ENCODE measurements at places on chromosomes 3 and 15. TPM values are rescaled to one million over a fixed set of nuclear protein-coding genes. Genes with fewer than 3 reads are reported as not detected.

ADCY5 gene
- total RNA-seq = 107 TPM

GRCh38 chr3:122810734-122811133 lies 15.9 kb downstream of the SLC49A4 start:
- no peak for DNase-seq

PDIA5 gene
- 17.4 TPM for total RNA-seq

TLR9 gene
- total RNA-seq = 0.19 TPM

DNA sequence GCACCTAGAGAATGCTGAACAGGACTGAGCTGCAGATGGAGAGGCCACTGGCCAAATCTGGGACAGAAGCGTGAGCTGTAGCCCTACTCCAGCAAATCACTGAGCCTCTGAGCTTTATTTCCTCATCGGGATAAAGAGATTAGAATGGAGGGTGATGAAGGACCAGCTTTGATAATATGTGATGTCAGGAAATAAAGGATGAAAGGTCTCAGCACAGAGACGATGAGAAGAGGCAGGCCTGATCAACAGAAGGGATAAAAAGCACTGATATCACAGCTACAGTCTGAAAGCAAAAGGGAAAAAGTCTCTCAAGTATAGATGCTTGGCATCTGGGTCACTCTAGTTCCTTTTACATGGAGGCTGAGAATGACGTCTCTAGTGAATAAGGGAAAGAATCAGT lies 70.0 kb downstream of the DHX30 start:
- no peak for DNase-seq

LRTM1 gene
- not detected for total RNA-seq

MLH1 gene
- 25.0 TPM for total RNA-seq

- no peak for DNase-seq
Observed at GRCh38 chr15:65054333-65055200, 9.4 kb downstream of the SLC51B start.

DNA sequence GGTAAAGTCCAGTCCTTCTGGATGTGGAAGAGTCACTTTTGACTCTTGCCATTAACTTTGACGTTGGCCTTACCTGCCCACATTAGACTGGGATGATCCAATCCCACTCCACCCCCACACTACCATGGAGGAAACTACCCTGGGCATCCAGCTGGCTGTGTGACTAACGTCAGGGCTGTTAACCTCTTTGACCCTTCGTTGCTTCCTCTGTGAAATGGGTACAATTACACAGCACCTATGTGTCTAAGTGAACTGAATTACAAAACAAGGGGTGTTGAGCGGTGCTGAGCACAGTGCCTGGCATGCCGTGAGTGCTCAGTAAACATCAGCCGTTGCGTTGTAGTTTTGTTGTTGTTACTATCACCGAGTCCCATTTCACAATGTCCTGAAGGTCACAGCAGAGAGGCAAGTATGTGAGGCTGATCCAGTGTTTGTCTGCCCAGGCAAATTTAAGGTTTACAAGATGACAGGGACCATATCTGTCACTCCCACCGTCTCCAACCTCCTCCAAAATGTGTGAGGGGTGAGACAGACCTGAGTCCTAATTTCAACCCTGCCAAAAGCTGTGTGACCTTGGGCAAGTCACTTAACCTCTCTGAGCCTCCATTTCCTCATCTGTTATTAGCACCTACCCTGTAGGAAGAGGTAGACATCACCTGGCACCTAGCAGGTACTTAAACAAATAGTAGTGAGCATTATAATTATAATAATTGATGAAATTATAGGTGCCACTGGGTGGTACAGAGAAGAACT lies 20.9 kb downstream of the WNT7A start:
- DNase-seq = no peak

DNA sequence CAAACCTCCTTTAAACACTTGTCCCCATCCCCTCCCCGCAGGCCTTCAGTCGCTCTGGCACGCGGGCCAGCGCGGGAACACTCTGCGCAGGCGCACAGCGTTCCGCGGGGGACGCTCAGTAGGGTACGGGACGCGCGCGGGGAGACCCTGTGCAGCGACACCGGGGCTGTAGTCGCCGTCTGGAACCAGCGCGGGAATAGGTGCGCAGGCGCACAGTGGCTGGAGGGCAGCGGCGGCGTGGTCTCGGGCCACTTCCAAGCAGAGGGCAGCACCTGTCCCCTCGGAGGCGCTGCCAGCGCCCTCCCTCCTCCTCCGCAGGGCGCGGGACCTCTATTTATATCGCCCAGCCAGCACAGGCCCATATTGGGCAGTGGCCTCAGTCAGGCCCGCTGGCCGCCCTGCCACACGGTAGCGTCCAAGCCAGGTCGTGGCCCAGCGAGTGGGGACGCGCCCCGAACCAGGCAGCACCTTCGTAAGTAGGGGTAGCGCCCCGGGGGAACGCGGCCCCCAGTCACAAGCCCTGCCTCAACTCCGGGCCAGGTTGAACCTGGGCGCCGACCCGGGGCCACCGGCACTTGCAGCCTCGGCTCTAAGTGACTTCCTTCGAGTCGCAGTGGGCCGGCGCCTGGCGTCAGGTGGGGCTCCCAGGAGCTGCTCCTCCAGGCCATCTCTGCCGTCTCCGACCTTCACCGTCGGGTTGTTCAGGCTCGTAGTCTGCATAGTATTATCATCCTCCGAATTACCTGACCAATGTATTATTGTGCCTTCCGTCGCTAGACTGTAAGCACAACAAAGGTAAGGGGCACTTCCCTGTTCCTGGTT lies at the start of gene KBTBD12:
Gene KBTBD12, plus strand, starts transcription at position 118 of the 822 bp plus-strand sequence. CDS start 7,830 bp downstream, outside the sequence.
- DNase-seq = no peak

DNA sequence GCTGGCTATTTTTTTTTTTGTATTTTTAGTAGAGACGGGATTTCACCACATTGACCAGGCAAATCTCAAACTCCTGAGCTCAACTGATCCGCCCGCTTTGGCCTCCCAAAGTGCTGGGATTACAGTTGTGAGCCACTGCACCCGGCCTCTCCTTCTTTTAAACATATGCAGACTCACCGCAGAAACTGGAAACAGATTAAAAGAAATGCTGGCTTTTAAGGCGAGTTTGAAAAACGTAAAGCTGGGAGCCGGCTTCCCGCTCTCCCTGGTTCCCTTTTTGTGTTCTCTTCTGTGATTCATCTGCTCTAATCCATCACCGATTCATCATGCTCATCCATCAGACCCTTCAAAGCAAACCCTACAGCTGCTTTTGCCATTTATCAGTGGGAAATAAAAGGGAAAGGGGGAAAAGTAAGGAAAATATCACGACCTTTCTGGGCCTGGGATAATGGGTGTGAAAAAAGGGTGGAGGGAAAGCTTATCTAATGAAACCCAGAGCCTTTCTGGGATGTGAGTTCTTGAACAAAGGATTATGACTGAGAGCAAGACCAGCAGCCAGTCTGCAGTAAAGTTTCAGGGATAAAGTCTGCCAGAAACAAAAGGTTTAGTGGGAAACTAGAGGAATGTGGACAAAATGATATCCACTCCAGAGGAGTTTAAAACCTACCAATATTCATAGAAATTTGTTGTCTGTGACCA lies 92.3 kb upstream of the LRIG1 start:
- DNase-seq = no peak

COL6A5 gene
- total RNA-seq = not detected

AMIGO3 gene
- total RNA-seq = not detected

GRCh38 chr3:132265028-132265427 lies 52.2 kb upstream of the ACP3 start:
- no peak for DNase-seq

DNA sequence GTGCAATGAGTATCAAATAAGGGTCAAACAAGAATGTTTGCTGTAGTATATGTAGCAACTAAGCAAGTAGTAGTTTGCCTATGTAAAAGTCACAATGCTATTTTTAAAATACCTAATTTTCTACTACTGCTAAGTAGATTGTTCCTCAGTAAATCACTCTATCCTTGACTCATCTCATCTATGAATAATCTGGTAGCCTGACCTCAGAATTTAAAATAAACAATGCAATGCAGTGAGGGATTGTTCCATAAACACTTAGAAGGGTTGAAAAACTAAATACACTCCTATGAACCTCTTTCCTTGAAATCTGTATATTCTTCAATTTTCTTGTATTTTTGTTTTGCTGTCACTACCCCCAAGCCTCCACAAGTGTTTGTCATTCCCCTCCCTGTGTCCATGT lies 253.3 kb downstream of the TBC1D5 start:
- DNase-seq = no peak

GCSAM gene
- not detected for total RNA-seq

CCRL2 gene
- total RNA-seq = 8.8 TPM

GUCA1C gene
- not detected for total RNA-seq

DNA sequence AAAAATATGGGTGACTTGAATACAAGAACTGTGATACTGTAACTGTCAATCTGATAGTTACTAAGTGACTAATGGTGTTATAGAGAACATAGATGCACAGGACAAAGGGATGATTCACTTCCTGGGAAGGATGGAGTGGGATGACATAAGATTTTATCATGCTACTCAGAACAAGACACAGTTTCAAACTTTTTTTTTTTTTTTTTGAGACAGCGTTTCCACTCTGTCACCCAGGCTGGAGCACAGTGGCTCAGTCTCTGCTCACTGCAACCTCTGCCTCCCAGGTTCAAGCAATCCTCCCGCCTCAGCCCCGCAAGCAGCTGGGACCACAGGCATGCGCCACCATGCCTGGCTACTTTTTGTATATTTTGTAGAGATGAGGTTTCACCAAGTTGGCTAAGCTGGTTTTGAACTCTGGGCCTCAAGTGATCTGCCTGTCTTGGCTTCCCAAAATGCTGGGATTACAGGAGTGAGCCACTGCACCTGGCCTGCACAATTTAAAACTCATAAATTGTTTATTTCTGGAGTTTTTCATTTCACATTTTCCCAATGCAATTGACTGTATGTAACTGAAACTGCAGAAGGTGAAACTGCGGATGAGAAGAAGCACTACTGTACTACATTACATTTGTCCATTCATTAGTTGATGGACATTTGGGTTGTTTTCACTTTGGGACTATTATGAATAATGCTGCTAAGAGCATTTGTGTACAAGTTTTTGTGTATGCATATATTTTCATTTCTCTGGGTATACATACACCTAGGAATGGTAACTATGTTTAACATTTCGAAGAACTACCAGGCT lies 40.6 kb downstream of the ADIPOQ start:
- no peak for DNase-seq

GABRR3 gene
- not detected for total RNA-seq

- DNase-seq = no peak
Observed at GRCh38 chr15:85097725-85098124, 116.1 kb downstream of the PDE8A start.

DNA sequence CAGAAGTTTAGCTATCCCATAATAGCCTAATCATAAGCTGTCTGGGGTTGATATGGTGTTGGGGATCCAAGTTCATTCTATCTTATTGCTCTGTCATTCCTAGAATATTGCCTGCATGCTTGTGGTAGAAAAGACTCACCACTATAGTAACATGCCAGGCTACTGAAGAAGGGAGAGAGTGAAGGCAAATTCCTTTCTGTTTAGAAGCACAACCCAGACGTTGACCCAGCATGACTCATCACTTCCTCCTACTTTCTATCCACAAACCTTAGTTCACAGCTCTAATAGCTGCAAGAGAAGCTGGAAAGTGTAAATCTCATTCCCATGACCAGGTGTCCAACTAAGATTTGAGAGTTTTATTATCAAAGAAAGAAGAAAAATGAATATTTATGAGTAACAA lies 57.8 kb upstream of the NMD3 start:
- no peak for DNase-seq

Data from mesenteric fat pad (tissue), 1 donor.